ENCODE measurements at places on chromosomes 5 and 9.
A peak's percentile ranks its signal among the peaks of the same experiment; 100 is the strongest.

- no peak for DNase-seq
Measured at GRCh38 chr9:20823051-20823450, 139.0 kb downstream of the FOCAD start.

DNA sequence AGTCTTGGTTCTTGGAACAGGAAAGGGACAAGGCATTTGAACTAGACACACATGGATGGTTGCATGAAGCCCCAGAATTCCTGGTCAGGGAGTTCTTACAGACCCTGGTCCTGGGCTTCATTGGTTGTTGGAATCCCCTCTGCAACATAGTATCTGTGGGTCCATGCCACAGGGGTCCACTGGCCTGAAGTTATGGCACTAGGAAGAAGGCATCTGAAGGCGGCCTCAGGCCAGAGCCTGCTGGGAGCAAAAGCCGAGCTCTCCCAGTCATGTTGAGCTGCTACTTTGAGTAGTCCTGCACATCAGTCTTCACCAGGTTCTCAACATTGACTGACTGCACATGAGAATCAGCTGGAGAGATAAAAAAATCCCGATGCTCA lies 71.1 kb upstream of the PITX1 start:
- no peak for DNase-seq

DNA sequence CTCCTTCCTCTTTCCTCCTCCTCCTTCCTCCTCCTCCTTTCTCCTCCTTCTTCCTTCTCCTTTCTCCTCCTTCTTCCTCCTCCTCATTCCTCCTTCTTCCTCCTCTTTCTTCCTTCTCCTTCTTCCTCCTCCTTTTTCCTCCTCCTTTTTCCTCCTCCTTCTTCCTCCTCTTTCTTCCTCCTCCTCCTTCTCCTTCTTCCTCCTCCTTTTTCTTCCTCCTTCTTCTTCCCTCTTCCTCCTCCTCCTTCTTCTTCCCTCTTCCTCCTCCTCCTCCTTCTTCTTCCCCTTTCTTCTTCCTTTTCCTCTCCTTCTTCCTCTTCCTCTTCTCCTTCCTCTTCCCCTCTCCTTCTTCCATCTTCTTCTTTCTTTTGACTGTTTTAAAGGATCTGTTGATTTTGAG lies 538.8 kb downstream of the TMEM38B start:
- DNase-seq = no peak

DNA sequence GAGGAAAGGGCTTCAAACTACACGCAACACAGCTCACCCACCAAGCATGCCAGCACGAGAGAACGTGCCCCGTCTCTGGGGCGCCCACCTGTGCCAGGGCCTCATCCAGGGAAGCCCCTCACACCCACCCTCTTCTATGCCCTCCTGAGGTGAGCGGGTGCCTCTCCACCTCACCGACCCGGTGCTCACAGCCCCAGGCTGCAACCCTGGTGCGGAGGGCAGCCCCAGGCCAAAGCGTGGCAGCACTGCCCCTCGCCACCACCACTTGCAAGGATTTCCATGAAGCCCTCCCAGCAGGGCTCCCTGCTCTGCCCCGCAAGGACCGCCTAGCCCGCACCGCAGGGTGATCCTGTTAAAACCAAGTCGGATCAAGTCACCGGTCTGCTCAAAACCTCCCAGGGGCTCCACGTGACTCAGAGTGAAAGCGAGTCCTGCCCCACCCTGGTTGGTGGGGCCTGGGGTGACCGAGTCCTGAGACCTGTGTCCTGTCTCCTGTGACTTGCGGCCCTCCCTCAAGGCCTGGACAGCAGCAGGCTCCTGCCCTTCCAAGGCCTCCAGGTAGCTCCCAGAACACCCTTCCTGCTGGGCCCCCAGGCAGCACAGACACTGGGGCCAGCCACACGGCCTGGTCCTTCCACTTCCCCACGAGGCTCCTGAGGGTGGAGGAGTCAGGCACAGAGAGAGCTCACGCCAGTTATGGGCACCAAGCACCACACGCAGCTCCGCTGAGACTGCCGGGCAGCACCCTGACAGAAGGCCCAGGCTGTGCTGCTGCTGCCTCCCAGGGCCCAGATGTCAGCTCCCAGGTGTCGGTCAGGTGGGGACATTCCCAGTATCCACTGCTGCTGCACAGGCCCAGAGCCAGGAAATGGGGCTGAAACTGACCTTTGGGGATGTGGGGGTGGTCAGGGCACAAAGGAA lies 12.7 kb downstream of the BRD3 start:
- DNase-seq = no peak

DNA sequence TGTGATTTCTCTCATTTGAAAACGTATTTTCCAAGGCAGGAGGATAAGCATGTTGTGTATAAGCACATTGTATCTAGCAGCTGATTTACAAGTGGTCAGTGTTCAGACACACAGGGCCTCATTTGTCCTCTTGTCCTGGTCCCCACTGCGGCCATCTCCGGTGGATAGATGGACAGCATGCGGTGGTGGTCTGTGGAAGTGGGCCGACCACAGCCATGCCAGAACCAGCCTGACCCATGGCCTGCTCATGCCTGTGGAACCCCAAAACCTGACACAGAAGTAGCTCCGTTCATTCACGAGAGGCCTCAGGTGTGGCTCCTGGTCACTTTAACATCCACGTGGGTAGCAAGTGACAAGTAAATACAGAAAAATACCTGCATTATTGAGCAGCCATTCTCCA lies 14.6 kb downstream of the IRX2 start:
- no peak for DNase-seq

DNA sequence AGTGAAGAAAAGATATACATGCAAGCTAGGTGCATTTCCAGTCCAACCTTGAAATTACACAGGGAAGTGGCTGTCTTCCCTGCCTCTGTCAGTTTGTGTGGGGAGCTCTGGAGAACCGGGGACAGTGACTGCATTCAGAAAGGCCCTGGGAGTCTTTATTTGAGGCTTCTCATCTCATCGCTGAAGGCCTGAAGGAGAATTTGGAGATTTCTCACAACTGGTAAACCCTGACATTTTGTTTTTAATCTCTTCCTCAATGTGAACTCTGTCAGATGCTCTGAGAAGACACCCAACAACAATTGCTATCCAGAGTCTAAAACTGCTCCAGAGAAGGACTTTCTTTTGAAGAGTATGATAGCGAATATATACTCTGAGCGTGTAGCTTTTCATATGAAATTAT lies 33.0 kb downstream of the MACIR start:
- peak; percentile 8 for DNase-seq

DNA sequence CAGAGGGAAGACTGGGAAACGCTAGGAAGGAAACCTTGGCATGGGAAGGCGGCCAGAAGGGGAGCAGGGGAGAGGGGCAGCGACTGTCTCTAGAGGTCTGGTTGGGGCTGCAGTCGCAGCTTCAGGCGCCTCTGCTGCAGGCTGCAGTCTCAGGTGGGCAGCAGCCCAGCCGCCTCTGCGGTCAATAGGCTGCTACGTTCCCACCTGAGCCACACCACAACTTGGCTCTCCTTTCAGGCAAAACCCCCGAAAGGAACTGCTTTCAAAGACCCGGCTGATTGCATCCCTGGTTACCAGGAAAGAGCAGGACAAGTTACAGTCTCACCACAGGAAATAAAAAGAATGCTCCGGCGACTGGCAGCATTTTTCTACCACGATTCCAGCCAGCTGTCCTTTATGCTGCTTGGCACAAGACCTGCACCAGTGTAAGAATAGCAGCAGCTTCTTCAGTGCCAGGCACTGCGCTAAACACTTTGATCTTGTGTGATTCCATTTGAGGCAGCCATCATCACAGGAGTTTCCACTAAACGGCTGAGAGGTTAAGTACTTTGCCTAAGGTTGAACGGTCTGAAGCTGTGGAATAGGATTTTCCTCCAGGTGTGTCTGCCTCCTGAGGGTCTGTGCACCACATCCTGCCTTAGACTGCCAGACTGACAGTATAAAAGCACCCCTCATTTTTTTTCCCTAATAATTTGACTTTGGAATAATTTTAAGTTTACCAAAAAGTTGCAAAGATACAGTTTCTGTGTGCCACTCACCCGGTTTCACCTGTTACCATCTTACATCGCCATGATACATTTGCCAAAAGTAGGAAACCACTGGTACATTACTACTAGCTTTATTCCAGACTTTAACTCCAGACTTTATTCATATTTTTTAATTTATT lies 7.5 kb downstream of the RPS14 start:
- no peak for DNase-seq

DNA sequence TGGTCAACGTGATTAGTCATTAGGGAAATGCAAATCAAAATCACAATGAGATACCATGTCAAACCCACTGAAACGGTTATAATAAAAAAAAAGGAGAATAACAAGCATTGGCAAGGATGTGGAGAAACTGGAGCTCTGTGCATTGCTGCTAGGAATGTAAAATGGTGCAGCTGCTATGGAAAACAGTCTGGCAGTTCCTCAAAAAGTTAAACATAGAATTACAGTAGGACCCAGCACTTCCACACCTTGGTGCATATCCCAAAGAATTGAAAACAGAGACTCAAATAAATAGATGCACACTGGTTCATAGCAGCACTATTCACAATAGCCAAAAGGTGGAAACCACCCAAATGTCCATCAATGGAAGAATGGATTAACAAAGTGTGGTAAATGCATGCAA lies 201.5 kb upstream of the TUT7 start:
- DNase-seq = no peak

GRCh38 chr5:99544356-99544755 lies 615.5 kb upstream of the CHD1 start:
- no peak for DNase-seq

GRCh38 chr5:61507232-61507631 lies 175.2 kb downstream of the ZSWIM6 start:
- DNase-seq = no peak

- no peak for DNase-seq
Measured at GRCh38 chr9:111633389-111633736, 2.2 kb downstream of the DNAJC25 start.

GRCh38 chr5:135191084-135191826 lies 157.2 kb upstream of the PITX1 start:
- peak; percentile 43 for DNase-seq

- DNase-seq = no peak
Measured at GRCh38 chr9:6049798-6050197, 34.4 kb upstream of the RANBP6 start.

DNA sequence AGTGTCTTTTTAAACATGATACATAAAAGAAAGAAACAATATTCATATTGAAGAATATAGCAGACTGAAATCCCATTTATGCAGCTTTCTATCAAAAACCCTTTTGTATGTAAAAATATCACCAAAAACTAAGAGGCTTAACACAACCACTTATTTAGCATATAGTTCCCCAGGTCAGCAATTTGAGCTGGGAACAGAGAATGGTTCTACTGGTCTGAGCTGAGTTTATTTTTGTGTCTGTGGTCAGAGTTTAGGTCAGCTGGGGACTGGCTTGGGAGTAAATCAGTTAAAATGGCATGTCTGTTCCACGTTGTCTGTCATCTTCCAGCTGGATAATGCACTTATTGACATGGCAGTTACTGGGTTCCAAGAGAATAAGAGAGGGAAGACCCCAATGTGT lies 165.0 kb downstream of the TMEM232 start:
- no peak for DNase-seq

GRCh38 chr9:136944519-136945332 lies at the start of the genes C8G and FBXW5:
TSS of gene C8G (plus strand) at chr9:136945243. CDS start at chr9:136945321, 78 bp downstream.
TSS of gene FBXW5 (minus strand) at chr9:136944738. CDS start at chr9:136944083, 655 bp downstream.
- peak; percentile 85 for DNase-seq

DNA sequence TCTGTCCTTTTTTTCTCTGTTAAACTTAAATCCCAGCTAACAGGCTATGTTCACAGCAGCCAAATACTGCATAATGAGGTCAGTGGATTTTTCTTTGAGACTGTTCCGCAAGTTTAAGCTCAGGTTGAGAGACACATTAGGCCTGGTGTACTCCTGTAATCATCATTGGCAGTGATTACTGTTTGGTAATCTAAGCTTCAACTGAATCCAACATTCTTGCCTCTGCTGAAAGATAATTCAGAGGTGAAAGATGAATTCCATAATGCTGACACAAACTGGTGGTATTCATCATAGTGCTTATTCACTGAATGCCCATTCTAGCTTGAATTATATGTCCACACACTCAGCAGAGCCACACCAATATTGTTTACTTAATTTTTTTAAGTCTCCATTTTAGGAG lies 108.5 kb downstream of the NFIB start:
- no peak for DNase-seq

DNA sequence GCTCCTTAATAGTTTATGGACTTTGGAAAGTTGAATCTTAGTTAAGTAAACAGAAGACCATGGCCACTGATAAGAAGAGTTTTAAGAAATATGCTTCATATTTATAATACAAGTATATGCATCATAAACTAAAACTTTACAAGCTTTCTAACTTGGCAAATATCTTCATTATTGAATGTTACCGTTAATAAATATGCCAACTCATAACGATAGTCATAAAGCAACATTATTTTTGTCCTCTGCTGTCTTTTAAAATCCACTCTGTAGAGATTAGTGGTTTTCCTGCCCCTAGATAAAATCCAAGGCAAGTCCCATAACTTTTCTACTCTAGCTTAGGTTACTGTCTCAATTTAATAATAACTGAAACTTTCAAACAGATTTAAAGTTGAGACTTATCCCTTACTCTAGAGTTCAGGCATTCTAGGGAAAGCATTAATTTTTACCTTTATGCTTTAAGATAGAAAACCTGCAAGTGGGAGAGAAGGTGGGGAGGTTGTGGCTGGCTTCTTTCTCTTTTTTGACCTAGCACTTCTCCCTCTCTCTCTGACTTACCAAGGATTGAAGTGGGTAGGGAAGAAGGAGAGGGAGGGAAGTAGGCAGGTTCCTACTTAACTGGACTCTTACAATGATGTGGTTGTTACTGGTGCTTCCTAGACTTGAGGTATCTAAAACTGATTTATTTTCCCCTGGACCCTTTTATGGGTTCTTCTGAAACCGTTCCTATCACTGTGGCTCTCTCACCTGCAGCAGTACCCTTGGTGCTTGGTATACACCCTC lies 29.6 kb downstream of the RNF145 start:
- DNase-seq = no peak

GRCh38 chr9:128552744-128553440 lies 505 bp downstream of the SPTAN1 start:
- peak; percentile 45 for DNase-seq

DNA sequence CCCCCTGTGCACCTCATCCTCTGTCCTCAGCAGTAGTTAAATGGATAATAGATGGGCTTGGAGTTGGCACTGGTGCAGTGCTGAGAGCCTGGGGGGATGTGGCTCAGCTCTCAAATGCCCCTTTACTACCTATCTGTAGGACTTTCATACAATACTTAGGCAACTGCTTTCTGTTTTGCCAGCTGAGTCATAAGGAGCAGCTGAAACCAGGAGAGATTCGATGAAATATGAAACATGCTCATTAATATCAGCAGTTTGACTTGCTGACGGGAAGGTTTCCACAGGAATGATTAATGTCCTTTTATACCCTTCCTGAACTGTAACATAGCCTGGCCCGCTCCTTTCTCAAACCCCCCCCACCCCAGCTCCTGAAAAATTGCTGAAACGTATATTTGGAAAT lies 142.6 kb downstream of the SAXO1 start:
- no peak for DNase-seq

DNA sequence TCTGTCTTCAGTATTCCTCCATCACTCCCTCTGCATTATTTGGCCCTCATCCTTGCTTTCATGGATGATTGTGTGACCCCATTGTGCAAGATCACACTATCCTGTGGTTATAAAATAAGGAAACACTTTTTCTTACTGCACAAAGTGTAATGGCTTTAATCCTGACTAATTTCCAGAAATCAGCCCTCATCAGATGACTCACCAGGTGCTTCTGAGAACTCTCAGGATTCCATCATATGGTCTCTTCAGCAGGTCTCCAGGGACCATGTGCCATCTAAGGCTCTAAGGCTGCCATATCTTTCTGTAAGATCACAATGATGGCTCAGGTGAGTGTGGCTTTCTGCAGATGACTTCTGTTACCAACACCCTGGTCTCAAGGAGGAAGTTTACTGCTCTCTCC lies 27.3 kb upstream of the FER start:
- DNase-seq = no peak

GRCh38 chr5:157750320-157750719 lies 6.8 kb downstream of the LSM11 start:
- no peak for DNase-seq

GRCh38 chr9:87263291-87263690 lies 234.4 kb upstream of the DAPK1 start:
- no peak for DNase-seq

Measured in nucleus accumbens (tissue), 56 donors.